AG09309 (cell line): ENCODE measurements at places on chromosomes 1 and 21.

DNA sequence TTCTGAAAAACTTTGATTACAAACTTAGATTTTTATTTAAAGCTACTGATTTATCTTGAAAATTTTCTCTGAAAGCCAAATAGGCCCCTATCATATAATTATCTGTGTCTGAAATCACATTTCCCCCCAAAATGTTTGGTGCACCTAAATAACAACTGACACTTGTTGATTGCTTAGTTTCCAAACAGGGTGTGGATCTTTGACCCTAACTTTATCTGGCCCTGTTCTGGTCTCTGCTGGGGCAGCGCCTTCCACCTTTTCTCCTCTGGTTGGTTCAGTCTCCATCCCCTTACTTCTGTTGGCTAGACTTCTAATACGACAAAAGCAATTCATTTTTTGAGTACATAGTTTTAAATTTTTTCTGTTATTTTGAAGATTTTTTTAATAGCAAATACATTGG, 10.2 kb upstream of the OTUD7B start:
- DNase-seq = no peak

GRCh38 chr1:204087893-204088528, 15.1 kb downstream of the SOX13 start:
- no peak for DNase-seq

DNA sequence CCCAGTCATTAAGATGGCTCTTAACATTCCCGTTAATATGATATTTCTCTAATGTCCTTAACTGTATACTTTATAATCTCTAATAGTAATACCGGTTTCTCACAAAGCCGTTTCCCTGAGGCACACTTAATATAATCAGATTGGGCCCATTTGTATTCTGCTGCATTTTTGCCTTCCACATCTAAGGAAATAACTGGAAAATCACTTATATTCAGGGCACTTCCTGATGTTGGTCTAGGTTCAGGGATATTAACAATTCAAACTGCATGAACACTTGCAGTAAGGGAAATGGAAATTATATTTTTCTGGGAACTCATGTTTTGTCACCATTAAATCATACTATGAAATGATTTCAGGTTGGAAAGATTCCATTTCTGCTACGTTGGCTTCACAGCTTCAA, 119.8 kb downstream of the TPR start:
- DNase-seq = no peak

GRCh38 chr1:152110365-152110859, 4.8 kb downstream of the TCHH start:
- DNase-seq = peak; percentile 2

- DNase-seq = no peak
Observed at GRCh38 chr21:44377922-44378645, 24.7 kb downstream of the TRPM2 start.

GRCh38 chr21:14842601-14843000, 222.2 kb downstream of the NRIP1 start:
- no peak for DNase-seq

GRCh38 chr21:31914472-31914871, 41.7 kb downstream of the HUNK start:
- no peak for DNase-seq

DNA sequence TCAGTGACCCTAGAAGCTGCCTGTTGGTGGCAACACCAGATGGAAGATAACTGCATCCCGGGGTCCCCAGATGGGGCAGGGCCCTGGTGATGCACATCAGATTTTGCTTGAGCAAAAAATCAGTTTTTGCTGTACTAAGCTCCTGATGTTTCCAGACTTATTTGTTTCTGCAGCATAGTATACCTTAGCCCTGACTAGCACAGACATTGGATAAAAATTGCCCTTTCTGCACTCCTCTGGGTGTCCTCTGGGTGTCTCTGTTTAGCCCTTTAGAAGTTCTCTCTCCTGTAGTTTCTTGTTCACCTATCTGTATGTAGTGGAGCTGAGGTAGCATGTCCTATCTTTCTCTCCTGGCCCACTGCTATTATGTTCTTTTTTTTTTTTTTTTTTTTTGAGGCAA, 30.3 kb upstream of the PLA2G2C start:
- DNase-seq = no peak

DNA sequence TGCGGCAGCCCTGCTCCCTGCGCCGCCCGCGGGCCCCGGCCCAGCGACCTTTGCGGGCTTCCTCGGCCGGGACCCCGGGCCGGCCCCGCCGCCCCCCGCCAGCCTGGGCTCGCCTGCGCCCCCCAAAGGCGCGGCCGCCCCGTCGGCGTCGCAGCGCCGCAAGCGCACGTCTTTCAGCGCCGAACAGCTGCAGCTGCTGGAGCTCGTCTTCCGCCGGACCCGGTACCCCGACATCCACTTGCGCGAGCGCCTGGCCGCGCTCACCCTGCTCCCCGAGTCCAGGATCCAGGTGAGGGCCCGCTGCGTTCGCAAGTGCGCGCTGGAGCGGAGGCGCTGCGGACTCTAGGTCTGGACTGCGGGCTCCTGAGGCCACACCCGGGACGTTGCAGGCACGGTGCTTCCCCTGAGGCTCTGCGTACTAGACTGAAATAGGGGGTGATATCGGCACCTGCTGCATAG, 351 bp downstream of the MIXL1 start:
- no peak for DNase-seq

GRCh38 chr1:11676386-11677103, 4.4 kb downstream of the MAD2L2 start:
- DNase-seq = no peak

GRCh38 chr21:31459457-31459856, 115.4 kb upstream of the TIAM1 start:
- DNase-seq = no peak

DNA sequence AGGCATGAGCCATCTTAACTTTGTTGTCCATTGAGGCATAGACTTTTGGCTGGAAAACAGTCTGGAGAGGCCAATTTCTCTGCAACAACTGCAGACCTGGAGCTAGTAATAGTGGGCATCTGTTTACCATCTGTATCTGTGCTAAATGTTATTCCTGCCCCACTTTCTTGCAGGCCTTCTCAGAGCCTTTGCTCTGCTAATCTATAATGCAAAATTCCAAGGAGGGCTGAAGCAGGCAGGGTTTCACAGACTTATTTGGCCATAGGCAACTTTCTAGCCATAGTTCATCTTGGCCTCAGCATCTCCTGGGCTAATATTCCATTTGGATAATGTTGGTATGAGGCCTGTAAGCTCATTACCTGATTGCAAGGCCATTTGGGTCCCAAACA, 124.5 kb upstream of the CSF3R start:
- no peak for DNase-seq

DNA sequence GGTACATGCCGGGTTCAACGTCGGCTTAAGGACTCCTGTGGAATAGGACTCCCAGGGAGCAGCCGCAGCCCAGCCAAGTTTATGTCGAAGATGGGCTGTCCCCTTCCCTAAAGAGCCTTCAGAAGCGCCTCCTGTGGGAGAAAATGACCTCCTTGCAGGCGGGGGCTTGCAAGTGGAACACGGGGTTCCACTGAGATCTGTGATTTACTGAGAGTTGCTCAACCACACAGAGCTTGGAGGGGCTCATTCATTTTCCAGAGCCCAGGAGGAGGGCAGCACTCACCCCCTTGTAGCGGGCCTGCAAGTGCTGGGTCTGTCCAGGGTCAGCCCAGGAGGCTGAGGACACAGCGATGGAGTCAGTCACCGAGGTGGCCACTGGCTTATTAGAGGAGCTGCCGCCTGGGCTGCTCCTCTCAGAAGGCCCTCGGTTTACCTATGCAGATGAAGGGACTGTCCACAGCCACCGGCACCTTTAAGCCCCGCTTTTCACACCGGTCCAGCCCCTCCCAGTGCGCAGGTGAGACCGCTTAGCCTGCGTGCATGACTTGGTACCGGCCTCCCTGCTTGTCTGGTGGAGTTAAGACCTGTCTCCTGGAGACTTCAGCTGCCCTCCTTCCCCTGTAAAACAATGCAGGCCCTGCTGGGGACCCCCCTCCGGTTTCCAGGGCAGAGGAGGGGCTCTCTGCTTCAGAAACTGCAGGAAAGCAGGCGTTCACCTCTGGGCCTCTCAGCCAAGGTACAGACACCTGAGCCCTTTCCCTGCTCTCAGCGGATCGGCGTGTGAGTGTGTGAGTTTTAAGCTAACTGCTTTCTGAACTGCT, 57.5 kb downstream of the ATP5PO start:
- DNase-seq = no peak

- no peak for DNase-seq
Observed at GRCh38 chr1:31694964-31695313, 8.9 kb downstream of the COL16A1 start.

DNA sequence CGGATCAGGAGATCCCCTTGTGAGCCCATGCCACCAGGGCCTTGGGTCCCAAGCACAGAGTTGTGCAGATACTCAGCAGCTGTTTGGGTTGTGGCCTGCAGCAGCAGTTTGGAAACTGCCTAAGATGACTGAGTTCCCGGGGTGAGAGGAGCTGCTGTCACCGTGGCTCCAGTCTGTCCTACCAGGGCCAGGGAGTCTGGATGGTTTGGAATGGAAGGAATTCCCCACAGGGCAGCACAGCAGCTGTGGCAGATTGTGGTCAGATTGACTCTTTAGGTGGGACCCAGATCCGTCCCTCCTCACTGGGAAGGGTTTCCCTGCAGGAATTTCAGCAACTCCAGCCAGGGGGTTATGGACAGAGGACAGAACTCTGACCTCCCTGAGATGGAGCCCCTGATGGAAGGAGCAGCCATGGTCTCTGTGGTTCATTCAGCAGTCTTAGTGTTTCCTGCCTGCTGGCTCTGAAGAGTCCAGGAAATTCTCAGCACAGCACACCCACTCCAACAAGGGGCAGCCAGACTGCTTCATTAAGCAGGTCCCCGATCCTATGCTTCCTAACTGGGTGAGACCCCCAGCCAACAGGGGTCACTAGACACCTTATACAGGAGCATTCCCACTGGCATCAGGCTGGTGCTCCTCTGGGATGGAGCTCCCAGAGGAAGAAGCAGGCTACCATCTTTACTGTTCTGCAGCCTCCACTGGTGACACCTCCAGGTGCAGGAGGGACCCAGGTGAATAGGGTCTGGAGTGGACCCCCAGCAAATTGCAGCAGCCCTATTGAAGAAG, 51.5 kb upstream of the TNFSF4 start:
- DNase-seq = no peak

DNA sequence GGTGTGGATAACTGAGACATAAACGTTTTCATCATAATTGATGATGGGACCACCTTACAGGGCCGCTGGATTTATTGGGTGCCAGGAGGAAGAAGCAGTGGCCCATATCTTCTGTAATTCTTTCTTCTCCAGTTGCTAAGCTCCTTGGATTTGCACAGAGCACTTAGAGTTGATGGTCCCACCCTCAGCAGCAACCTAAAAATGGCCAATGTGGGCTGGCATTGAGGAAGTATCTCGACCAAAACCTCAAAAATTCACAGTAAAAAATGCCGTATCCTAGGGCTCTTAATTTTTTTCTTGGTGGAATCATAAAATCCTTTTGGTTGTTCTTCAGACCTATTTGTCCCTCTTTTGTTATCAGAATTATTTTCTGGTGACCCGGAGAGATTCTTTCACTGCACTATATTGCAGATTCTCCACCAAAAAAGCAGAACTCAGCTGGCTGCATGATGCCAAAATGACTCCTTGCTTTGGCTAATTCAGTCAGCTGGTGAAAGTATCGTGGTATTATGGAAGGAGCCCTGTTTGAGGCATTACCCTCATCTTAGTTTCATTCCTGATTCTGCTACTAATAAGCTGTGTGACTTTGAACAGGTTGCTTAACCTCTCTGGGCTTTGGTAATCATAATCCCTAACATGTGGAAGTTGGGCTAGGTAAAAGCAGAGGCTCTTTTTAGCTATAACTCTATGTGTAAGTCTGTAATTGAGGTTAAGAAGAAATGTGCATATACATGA, 27.6 kb downstream of the KIRREL1 start:
- DNase-seq = no peak

- no peak for DNase-seq
Observed at GRCh38 chr1:31032266-31032665, 33.3 kb downstream of the PUM1 start.

DNA sequence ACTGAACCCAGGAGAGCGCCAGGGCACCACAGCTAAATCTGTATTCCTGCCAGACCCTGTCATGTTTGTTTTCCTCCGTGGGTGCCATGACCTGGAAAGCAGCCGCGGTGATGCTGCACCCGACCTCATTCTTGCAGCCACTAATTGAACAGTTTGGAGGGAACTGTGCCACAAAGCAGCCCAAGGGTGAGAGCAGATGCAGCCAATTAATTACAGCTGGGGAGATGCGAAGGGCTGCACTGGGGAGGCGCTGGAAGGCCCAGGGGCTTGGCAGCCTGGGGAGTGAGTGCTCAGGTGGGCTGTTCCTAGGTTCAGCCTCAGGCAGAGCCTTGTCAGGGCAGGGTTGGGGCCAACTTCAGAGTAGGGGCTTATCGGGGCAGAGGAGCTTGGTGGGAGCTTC, 158.4 kb upstream of the CD34 start:
- DNase-seq = no peak

DNA sequence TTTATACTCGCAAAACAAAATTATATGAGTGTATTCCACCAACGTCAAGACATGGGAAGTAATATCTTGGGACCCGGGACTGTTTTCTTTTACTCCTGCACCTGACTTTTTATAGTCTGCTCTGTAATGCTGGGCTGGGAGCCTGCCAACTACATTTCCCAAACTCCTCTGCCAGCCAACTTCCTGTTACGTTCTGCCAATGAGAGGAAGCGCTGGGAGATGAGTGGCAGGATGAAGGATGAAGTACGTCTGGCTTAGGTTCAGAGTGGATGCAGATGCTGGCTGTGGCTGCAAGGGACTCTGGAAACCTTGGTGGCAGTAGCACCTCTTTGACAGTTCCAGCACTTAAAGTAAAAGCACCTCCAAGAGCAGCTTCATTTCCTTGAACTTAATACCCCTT, 59.6 kb downstream of the USP24 start:
- no peak for DNase-seq

DNA sequence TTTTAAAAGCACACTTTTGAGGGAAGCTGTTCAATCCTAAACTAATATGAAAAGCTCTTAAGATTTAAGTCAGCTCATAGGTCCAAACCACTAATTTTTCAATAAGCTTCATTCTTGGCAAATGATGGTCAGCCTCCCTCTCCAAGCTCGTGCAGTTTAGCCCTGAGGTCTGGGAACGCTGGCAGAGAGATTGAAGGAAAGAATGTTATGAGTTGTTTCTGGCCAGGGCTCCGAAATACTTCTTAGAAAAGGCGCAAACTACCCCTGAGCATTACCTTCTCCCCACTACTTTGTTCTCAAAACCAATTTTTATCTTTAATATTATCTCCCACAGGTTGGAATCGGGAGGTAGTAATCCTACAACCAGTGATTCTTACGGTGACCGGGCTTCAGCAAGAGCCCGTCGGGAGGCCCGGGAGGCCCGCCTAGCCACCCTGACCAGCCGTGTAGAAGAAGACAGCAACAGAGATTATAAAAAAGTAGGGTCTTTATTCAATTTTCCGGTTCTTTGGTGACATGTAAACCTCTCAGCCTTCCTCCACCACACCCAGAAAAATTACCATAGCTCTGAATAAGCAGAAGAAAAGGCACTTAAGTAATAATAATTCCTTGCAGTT, 147.7 kb downstream of the SYT2 start:
- DNase-seq = no peak
